Right ventricle myocardium inferior (tissue), 1 donor: ENCODE measurements at places on chromosomes 5 and 9. TPM values are rescaled to one million over a fixed set of nuclear protein-coding genes. Genes with fewer than 3 reads are reported as not detected.

DNA sequence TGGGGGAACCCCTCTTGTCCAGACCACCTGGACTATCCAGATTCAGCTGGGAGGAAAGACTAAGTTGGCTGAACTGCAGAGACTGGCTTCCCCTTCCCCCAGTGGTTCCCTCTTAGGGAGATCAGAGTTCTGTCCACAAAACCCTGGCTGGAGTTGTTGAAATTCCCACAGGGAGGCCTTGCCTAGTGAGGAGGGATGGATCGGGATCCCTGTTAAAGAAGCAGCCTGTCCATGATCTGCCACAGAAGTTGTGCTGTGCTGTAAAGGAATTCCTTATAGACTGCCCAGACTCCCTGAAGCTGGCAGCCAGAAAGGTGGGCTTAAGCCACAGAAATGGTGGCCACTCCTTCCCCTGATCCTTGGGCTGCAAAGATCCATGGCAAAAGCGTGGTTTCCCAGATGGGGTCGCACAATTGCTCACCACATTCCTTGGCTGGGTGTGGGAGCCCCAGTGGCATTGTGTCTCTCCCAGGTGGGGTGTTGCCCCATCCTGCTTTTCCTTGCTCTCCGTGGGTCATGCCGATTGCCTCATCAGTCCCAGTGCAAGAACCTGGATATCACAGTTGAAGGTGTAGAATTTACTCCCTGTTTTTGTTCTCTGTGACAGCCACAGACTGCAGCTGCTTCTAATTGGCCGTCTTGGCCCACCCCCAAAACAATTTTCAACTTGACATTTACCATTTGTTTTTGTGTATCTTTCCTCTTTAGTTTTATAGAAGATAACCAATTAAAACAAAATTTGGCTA is 342.4 kb downstream of the FGF10 start:
- no peak for DNase-seq

DNA sequence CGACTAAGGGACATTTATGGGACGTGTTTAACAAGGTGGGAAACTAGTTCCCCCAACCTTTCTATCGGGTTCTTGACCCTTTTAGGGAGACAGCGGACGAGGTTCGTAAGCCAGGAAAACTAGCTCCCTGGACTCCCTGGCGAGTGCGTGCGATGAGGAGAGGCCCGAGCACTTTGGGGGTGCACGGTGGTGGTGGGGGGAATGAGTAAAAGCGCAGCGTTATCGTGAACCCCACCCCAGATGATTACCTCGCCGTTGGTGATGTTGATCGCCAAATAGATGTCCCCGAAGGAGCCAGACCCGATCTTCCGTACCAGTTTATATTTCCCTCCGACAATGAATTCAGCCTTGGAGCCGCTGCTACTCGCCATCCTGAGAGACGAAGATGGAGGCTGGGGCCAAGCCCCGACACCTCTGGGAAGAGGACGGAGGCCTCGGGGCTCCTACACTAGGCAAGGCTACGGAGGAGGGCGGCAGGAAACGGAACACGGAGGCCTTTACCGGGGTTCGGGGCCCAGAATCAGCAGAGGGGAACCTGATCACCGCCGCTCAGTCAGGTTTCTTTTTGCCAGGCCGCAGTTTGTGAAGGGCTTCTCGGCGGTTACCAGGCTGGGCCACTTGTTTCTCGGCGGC is 529 bp downstream of the CSNK1A1 start:
- DNase-seq: no peak

GRCh38 chr5:14064841-14065240 is 78.3 kb upstream of the TRIO start:
- no peak for DNase-seq

- DNase-seq: no peak
Measured at GRCh38 chr5:131679911-131680310, 44.9 kb upstream of the RAPGEF6 start.

- DNase-seq: no peak
Measured at GRCh38 chr9:14119694-14120514, 194.0 kb downstream of the NFIB start.

DNA sequence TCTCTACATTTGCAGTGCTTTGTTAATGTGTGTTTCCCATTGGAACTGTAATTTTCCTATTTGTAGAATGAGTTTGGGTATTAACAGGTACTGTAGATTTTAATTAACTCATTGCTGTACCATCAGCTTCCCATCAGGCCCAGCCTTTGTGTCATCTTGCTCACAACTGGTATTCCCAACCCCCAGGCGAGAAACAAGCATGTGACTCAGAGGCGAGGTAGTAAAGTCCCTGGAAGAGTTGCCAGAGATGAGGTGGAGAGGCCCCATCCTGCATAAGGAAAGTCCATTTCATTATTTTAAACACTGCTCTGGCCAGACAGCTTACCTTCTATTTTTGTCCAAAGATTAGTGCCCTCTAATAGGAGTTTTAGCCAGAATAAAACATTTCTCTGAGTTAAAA is 29.9 kb downstream of the ADCY2 start:
- no peak for DNase-seq

GRCh38 chr5:149745943-149746324 is 15.8 kb downstream of the PPARGC1B start:
- no peak for DNase-seq

DNA sequence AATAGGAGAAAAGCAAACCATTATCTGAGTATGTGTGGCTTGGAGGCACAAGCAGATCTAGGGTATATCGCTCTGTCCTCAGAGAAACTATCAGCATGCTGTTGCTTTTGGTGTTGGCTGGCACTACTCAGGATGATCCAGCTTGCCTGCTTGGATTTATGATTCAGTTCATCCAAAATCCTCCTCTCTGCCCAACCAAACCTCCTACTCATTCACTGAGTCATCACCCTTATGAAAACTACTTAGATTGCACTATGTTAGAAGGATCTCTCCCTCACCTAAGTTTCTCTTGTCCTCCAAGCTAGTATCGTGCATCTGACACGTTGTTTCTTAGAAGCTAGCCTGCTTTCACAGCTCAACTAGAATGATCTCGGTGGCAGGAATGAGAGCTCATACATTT is 14.2 kb upstream of the ZBED3 start:
- no peak for DNase-seq

- DNase-seq: peak; percentile 85
Measured at GRCh38 chr9:121700165-121700831, 48.9 kb downstream of the DAB2IP start.

- no peak for DNase-seq
Measured at GRCh38 chr9:133023117-133023890, 7.5 kb upstream of the GTF3C5 start.

DNA sequence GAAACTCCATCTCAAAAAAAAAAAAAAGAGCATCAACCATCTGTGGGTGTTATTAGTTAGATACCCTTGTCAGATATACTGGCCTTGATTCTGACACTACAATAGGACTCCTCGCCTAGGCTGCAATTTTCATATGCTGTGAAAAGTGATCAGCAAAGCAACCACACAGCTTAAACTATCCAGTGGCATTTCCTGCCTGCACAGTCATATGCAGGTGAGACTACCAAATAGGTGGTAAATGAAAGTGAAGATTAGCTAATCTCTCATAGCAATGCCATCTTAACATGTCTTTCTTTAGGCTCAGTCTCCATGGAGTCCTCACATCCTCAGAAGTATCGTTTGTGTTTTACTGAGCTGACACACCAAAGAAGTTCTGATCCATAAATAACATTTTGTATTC is 40.8 kb downstream of the GRAMD2B start:
- DNase-seq: no peak

DNA sequence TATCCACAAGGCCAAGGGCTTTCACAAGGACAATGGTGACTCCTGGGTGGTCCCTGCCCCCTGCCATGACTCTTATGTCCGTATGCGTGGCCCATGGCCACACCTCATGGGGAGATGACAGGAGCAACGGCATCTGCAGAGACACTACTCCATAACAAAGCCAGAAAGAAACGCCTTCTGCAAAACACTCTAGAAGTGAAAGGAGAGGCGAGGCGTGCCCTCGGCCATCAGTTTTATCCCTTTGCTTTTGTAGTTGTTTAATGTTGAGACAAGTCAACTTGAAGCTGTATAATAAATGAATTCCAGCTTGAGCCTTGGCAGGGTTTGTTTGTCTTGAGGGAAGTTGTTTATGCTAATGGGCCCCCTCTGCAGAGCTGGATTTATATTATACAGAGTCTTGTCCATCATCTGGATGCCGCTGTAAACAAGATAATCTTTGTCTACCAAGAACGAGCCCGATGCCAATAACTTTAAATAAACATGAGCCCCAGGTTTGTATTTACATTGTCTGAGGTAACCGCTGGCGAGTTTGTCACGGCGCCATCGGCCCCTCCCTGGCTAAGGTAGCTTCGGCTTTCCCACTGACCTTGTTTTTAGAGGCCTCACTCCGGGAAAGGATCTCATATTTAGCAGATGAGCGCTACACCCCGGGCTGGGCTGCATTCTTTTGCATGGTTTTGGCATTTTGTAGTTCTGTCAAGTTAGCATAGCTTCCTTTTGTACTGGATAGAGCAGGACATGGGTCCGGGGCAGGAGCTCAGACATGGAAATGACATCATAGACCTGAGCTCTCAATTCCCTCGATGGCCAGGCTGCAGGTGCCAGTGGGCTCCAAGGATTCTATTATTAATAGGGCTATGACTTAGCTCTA is 165.3 kb downstream of the ERCC6L2 start:
- no peak for DNase-seq

The CARTPT gene
- not detected for total RNA-seq

The LCP2 gene
- total RNA-seq: 6.7 TPM

The UGCG gene
- total RNA-seq: 12.8 TPM

The PDE6A gene
- total RNA-seq: 0.05 TPM
